ENCODE measurements at places on chromosomes 3 and 15. TPM values are rescaled to one million over a fixed set of nuclear protein-coding genes. Genes with fewer than 3 reads are reported as not detected.

DNA sequence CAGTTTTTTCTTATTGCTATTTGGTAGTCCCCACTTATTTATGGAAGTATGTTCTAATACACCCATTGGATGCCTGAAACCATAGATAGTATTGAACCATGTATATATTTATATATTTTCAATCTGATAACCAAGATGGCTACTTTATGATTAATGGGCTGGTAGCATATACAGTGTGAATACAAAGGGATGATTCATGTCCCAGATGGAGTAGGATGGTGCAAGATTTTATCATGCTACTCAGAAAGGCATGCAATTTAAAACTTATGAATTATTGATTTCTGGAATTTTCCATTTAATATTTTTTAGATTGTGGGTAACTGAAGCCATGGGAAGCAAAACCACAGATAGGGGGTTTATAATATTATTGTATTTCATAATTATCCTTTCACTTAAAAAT, 35.2 kb downstream of the AP4E1 start:
- DNase-seq = no peak

DNA sequence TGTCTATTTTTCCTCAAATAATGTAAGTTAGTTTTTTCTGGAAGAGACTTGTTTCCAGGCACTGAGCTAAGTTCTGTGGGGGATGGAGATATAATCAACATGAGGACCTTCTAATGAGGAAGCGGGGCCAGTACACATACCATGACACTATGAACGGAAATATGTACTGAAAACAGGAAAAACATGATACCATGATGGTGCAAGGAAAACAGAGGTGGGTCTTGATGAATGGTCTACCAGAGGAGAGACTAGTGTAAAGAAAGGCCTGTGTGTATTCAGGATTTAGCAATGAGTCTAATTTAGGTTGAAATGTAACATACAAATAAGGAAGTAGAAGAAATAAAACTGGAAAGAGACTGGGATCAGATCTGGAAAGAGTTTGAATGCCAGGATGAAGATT, 38.9 kb upstream of the TPRG1 start:
- DNase-seq = no peak

- DNase-seq = no peak
These were observed 86.2 kb downstream of the NBEAL2 start for GRCh38 chr3:47065681-47066080.

DNA sequence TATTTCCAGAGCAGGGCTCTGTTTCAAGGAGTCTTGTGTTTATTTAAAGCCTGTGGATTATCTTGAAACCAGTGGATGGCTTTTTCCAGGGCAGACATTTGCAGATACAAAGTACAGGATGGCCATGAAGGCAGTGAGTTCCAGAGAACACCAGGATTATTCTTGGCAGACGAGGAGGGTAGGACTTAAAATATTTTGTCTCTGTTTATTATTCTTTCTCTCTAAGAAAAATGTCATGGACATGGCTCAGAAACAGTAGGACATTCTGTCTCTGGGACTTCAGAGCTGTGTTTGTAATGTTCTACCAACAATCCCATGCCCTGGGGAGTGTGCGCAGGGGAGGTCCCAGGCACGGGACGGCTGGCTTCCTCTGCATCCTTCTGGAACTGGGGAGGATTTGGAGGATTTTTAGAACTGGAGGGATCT, 125.9 kb downstream of the ATP10A start:
- DNase-seq = no peak

The LRRC3B gene
- total RNA-seq = not detected

The MAP2K5 gene
- 20.0 TPM for total RNA-seq

The ACTC1 gene
- total RNA-seq = not detected
